Spinal cord (tissue), 10 donors: ENCODE measurements at places on chromosomes 11 and 22. TPM values are rescaled to one million over a fixed set of nuclear protein-coding genes. Genes with fewer than 3 reads are reported as not detected.

The PRODH gene
- polyA plus RNA-seq: 39.5 TPM

The CTTN gene
- polyA plus RNA-seq: 215 TPM

The POU2AF2 gene
- polyA plus RNA-seq: not detected

The CFAP300 gene
- polyA plus RNA-seq: 7.9 TPM

The INTS4 gene
- polyA plus RNA-seq: 25.3 TPM

The KCNQ1 gene
- polyA plus RNA-seq: 3.0 TPM

The APOA5 gene
- not detected for polyA plus RNA-seq

The PRR5L gene
- 28.4 TPM for polyA plus RNA-seq

The RFPL3 gene
- 0.47 TPM for polyA plus RNA-seq

The KREMEN1 gene
- polyA plus RNA-seq: 7.1 TPM

The FXYD6 gene
- polyA plus RNA-seq: 772 TPM

The VPREB3 gene
- 0.89 TPM for polyA plus RNA-seq

The MMP12 gene
- polyA plus RNA-seq: not detected
